ENCODE measurements at places on chromosomes 7 and 10.
A peak's percentile ranks its signal among the peaks of the same experiment; 100 is the strongest.

- DNase-seq = no peak
These were observed 88.9 kb downstream of the WDFY4 start for GRCh38 chr10:48773580-48773979.

GRCh38 chr7:76234931-76235441 lies 33.3 kb downstream of the SRRM3 start:
- DNase-seq = peak; percentile 16

GRCh38 chr10:68156373-68157185 lies 47.3 kb downstream of the MYPN start:
- peak; percentile 40 for DNase-seq

DNA sequence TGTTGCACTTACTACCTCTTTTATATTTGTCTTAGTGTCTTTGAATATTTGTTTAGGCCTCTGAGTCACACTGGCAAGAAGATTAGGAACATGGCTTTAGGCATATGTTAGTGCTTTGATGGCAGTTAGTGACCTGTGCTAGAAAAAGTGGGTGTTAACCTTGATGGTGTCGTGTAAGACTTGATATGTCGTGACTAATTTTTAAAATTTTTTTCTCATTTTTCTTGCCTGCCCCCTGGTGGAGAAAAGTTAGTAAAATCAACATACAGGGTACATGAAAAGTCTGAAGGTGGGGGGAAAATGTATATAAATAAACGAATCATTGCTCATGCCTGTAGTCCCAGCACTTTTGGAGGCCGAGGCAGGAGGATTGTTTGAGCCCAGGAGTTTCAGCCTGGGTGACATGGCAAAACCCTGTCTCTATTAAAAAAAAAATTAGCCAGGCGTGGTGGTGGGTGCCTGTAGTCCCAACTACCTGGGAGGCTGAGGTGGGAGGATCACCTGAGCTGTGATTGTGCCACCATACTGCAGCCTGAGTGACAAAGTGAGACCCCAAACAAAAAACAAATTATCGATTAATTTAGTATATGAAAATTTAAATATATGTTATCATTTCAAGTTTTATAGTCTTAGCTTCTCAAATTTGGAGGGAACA lies 44.6 kb downstream of the TAX1BP1 start:
- no peak for DNase-seq

DNA sequence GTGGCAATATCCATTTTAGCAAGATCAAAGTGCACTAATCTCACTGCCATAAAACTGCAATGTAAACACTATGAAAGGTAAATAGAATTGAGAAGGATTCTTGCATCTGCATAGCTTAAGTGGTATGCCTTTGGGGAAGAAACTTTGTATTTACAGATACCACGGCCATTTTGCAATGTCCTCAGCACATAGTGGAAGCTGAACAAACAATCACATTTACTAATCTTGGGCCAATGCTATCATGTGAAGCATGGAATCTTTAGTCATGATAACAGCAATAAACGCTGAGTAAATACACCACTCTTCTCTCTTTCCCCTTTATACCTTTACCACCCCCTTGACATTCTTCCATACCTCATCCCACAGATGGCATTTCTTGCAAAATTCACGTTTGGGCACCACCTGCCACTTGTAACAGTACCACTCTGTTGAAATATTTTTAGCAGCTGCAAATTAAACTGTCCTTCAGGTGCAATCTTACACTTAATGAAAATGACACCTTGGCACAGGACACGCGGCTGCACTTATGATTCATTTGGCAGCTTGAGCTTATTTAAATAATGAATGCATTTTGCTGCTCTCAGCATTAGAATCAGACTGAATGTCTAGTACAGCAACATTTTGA lies 171.8 kb downstream of the SEMA3A start:
- DNase-seq = no peak

- DNase-seq = no peak
These were observed 47.2 kb downstream of the XPNPEP1 start for GRCh38 chr10:109875828-109876821.

- DNase-seq = peak; percentile 51
These were observed 159.6 kb downstream of the PARD3 start for GRCh38 chr10:34655286-34656170.

GRCh38 chr10:126373972-126374371 lies 14.3 kb downstream of the ADAM12 start:
- DNase-seq = no peak

DNA sequence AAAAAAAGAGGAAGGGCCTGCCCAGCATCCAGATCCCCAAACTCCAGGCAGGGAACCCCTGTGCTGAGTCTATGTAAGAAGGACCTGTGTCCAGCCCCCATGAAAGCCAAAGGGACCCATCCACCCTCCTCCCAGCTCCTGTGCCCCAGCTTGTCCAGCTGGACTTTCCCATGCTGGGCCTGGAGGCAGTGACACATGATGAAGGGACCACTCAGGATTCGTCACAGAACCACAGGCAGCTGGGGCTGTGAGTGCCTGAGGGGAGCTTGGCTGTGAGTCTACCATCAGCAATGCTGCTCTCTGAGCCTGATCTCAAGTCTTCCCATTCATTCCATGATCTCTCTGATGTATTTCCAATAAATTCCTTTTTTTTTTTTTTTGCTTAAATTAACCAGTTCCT lies 36.2 kb upstream of the MNX1 start:
- no peak for DNase-seq

DNA sequence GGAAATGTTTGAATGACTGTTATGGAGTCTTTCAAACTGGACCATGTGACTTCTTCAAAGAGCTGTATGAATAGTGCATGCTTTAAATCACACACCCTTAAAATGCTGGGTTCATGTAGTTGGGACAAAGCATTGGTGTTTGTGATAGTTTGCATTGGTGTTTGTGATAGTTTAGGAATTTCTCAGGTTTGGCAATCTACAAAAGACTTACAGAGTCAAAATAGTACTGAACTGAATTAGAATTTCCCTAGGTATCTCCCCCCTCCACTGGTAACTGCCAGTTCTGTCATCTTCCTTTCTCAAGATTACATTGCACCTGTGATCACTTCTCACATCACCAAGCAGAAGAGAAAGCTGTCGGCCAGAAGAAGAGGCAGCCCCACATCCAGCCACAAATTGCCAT lies 261.1 kb downstream of the GATA3 start:
- no peak for DNase-seq

DNA sequence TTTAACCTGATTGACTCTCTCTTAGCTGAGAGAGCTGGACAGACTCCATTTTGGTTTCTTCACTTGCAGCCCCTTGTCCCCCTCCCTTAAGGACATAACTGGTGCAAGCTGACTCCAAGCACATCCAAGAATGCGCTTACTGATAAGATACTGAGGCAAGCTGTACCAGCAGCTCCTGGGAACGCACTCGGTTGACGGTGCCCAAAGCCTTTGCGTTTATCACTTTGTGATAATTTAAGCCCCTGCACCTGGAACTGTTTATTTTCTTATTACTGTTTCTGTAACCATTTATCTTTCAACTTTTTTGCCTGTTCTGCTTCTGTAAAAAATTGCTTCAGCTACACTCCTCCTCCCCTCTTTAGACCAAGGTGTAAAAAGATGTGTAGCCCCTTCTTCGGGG lies 8.5 kb downstream of the AKR1B15 start:
- no peak for DNase-seq

DNA sequence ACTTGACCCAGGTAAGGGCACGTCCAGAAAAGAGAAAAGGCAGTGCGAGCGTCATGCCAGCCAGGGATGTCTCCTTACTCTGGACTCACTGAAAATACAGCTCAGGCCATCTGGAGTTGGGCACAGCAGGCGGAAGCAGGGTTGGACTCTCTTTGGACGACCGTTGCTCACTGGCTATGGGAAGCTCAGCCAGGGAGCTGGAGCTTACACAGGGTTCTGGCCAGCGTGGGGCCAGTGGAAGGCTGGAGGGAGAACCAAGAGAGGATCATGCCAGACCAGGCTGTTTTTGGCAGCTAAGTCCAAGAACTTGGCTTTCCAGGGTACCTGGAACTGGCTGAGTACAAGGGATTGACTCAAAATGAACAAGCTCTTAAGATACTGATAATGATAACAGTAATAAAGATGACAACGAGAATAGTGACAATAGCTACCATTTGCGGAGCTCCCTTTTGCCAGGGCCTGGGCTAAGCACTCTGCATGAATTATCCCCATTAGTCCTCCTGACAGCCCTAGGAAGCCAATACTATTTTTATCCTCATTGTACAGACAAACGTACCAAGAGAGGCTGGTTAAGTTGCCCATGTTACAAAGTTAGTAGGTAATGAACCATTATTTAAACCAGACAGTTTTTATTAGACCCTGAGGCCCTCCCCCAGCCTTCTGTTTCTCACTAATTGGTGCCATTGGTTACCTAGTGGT lies 177.6 kb downstream of the PTPN20 start:
- no peak for DNase-seq

DNA sequence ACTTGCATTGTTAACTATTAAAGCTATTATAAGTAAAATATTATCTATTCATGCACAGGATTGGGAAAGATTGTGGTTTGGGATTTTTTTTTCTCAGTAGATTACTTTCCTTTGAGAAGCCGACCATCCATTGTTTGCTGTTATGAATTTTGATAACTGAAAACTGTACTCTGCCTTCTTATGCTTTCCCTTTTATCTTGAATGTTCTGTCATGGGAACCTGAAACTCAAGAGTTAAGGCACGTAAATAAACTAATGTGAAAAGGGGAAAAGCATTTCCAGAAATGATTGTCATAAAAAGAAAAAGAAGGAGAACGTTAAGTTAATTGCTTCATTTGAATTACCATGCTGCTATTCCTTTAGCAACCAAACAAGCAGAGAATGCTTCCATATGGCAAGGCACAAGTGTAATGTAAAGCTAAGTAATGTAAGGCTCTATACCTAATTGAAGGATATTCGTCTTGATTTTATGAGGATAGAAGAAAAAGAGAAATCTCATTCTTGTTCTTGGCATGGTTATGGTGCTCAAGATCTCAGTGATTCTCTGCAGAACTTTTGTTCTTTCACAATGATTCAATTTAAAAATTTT lies 370.8 kb downstream of the AUTS2 start:
- DNase-seq = no peak

- no peak for DNase-seq
These were observed 18.3 kb upstream of the CDK6 start for GRCh38 chr7:92854501-92855238.
